ENCODE measurements at places on chromosomes 1 and 21. TPM values are rescaled to one million over a fixed set of nuclear protein-coding genes. Genes with fewer than 3 reads are reported as not detected.
A peak's percentile ranks its signal among the peaks of the same experiment; 100 is the strongest.

Gene KAZN
- 14.1 TPM for polyA plus RNA-seq

Gene XCL1
- not detected for polyA plus RNA-seq

Gene VWA5B1
- 0.40 TPM for polyA plus RNA-seq

Gene OR10J1
- polyA plus RNA-seq: not detected

Gene ANGPTL3
- 5.2 TPM for polyA plus RNA-seq

DNA sequence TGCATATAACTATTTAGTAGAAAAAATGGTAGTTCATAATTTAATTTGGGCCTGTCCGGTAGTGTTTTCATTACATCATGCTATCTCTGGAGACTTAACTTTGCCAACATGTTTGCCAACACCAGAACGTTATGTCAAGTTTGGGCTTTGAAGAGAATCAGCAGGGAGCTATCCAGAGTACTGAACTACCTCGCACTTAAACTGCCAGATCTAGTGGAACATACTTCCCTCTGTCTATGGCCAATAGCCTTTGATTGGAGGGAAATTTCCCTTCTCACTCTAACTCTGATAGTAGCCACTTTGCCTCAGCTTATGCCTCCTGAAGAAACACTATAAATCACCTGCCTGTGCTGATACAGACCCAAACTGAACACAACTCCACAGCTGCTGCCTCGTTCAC, 10.0 kb downstream of the LRRC53 start:
- DNase-seq: peak; percentile 53

DNA sequence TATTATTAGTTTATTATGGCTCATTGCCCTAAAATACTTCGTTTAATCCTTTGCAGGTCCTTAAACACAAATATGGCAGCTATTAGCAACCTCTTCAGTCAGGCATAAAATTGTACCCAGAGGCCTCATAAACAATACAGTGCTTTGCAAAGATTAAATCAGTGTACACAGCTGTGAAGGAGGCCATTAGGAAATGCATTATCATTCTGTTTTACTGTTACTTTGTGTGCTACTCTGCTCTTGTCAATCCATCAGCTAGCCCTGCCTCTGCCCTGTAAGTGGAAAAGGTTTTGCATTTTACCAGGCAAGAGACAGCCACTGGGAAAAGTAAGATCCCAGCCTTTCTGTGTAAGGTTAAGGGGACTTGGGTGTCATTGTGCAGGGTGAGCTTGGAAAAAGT, 415.7 kb upstream of the DAB1 start:
- DNase-seq: no peak

- DNase-seq: no peak
Observed at GRCh38 chr1:12142891-12143630, 23.7 kb upstream of the TNFRSF1B start.

DNA sequence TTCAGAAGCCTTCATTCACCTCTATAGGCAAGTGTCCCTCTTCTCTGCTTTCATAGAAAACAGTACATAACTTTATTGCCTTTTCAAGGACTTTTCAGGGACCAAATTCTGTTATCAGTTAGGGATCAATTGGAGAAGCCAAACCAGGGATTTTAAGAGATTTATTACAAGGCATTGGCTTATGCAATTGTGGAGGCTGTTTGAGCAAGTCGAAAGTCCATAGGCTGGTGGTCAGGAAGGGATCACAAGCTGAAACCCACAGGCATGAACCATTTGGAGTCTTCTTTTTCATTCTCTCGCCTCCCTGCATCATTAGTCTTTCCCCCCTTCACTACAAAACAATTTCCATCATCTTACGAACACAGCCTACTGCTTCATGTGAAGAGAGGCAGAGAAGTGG, 34.8 kb upstream of the SYCP1 start:
- DNase-seq: no peak

- peak; percentile 63 for DNase-seq
Observed at GRCh38 chr1:91795591-91796389, 90.2 kb downstream of the TGFBR3 start.

- DNase-seq: no peak
Observed at GRCh38 chr21:16536140-16536539, 806.4 kb downstream of the USP25 start.

DNA sequence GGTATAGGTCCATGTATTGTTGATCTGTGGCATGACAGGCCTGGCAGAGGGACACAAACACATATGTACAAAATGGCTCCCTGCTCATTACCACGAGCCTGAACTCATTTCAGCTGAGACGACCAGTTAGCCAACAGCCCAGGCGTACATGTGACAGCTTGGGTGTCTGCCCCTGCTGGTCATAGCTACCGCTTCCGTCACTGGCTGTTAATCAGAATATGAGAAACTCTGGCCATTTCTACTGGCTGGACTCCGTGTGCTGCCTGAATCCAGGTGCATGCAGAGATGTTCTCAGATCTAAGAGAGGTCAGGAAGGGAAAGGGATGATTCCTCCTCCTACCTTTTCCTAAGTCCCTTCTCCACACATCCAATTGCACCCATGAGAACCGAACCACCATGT, 144.5 kb downstream of the PBX1 start:
- DNase-seq: no peak

DNA sequence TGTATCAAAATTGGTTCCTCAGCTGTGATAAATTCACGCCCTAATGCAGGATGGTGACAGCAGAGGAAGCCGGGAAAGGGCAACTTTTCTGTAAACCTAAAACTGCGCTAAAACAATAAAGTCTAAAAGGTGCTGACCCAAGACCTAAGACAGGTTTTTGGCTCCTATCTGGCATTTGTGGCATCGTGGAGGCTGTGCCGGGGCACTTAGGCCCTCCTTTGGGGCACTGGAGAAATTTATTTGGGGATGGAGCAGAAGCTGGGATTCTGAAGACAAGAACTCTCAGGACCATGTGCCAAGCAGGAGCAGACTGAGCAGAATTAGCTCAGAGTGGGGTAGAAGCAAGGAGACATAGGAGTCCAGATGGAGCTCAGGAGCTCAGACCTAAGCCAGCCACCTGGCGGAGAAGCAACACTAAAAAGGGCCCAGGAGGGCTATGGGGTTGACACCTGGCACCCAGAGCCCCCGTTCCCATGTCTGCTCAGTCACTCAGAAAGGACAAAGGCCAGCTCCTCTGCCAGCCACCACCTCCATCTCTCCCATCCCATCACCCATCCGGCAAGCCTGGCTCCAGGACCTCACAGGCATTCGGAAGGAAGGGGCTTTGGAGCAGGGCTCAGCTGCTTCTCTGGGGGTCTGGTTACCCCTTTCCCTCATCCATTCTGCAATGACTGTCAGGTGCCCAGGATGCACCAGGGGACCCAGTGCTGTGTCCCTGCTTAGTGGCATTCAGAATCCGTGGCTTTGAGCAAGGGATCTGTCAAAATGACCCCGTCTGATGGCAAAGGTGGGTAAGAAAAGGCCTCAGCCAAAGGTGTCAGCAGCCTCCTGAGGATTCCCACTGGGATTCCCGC, 347.7 kb downstream of the NPHP4 start:
- DNase-seq: no peak

- DNase-seq: no peak
Observed at GRCh38 chr1:201673093-201673492, 134.2 kb downstream of the NAV1 start.

DNA sequence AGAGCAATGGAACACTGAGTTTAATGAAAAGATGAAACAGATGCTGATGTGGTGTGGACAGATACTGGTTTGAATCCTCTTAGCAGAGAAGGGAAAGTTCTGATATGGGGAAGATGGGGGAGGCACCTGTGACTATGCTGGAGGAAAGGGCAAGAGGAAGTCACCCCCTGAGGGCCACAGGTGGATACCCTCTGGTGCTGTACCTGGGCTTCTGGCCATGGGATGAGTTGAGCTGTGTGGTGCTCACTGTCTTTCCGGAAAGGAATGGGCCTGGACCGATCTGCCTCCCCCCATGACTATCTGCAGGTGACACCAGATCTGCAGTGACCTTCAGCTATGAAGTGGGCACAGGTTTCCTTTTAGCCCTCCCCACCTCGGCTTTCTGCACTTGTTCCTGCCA, 52.4 kb downstream of the IER5 start:
- DNase-seq: no peak

DNA sequence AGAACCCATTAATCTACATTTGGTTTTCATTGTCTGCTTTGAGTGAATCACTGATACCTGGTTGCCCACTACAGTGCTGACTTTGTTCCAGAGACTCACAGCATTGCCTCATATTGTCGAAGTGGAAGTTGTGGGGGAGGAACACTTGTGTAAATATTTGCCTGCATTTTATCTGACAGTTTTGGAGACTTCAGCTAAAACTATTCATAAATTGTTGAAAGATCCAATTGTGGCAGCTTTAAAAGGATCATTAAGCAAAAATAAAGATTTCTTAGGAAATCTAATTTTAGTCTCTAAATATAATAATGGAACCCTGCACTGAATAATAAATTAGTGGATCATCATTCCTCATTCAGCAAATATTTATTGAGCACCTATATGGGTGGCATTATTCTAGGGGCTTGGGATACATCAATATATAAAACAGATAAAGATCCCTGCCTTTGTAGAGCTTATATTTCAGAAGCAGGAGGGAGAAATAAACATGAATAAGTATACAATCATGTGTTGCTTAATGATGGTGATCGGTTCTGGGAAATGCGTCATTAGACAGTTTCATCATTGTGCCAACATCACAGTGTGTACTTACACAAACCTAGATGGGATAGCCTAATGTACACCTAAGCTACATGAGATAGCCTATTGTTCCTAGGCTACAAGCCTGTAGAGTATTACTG, 73.5 kb downstream of the OSBPL9 start:
- no peak for DNase-seq

- DNase-seq: no peak
Observed at GRCh38 chr1:81392526-81393226, 408.1 kb upstream of the ADGRL2 start.

DNA sequence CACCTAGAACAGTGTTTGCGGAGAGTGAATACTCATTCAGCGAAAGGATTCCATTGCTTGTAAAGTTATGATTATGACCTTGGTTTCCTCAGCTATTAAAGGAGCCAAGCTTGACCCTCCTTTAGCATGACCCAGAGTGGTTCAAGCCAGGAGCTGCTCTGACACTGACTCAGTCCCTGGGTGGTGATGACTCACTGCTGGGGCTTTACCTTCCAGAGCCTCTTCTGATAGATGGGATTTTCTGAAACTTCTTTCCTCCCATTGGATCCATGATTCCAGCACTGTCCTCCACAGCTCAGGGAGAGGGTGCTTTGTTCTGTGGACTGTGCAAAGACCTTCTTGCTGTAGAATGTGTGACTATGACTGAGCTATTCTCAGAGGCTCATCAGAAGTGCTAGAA, 77.4 kb downstream of the S1PR1 start:
- no peak for DNase-seq

- DNase-seq: no peak
Observed at GRCh38 chr1:99748419-99748818, 18.0 kb downstream of the FRRS1 start.
